ENCODE measurements at places on chromosomes 11 and 22. TPM values are rescaled to one million over a fixed set of nuclear protein-coding genes. Genes with fewer than 3 reads are reported as not detected.

- no peaks in the 10 kb centered on the region for H3K27me3 ChIP-seq
- no peaks in the 10 kb centered on the region for H3K36me3 ChIP-seq
- H3K4me3 ChIP-seq: no peak overlapping the region
- H3K4me1 ChIP-seq: no peaks in the 10 kb centered on the region
- no peak overlapping the region for H3K27ac ChIP-seq
Observed at GRCh38 chr11:99098258-99098657, 77.5 kb downstream of the CNTN5 start.

GRCh38 chr22:26624803-26625202 lies 3.0 kb downstream of the CRYBA4 start:
- no peak overlapping the region for H3K4me3 ChIP-seq
- no peak for DNase-seq
- no peak overlapping the region for H3K27ac ChIP-seq

DNA sequence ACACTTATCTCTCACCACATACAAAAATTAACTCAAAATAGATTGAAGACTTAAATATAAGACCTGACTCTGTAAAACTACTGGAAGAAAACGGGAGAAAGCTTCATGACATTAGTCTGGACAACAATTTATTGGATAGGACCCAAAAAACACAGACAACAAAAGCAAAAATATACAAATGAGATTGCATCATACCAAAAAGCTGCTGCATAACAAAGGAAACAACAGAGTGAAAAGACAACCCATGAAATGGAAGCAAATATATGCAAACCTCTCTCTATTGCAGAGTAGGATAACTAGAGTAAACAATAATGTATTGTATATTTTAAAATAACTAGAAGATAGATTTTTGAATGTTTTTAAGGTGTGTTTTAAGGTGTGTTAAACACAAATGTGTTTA lies 11.2 kb downstream of the MRGPRX2 start:
- no peaks in the 10 kb centered on the region for H3K27me3 ChIP-seq
- no peaks in the 10 kb centered on the region for H3K4me1 ChIP-seq
- no peak overlapping the region for H3K4me3 ChIP-seq
- no peak overlapping the region for H3K27ac ChIP-seq

SCN3B gene
- total RNA-seq: 0.04 TPM

Data from K562 (cell line).